ENCODE measurements at places on chromosomes 5 and 9.

- peaks cover 6% of the 10 kb centered on the region for H3K4me1 ChIP-seq
- H3K36me3 ChIP-seq: no peaks in the 10 kb centered on the region
- H3K27me3 ChIP-seq: no peaks in the 10 kb centered on the region
- no peak overlapping the region for H3K4me3 ChIP-seq
- DNase-seq: no peak
- H3K27ac ChIP-seq: peak overlapping the region; percentile 84
These were observed 1.9 kb downstream of the STOM start for GRCh38 chr9:121368138-121368522.

DNA sequence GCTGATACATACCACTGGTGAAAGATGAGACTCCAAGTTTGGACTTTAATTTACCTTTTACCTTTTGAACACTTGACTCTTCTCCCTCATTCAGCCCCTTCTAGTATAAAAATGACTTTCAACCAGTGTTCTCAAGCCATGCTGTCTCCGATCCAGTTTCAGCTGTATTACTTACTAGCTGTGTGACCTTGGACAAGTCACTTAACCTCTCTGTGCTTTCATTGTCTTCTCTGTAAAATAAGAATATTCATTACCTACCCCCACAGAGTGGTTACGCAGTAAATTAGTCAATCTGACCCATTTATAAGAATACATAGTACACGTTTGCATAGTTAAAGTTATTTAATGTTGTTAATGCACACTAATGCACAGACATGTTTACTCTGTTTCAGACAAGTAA, 12.6 kb upstream of the CEMIP2 start:
- no peak for DNase-seq
- peaks cover 32% of the 10 kb centered on the region for H3K4me1 ChIP-seq
- no peak overlapping the region for H3K4me3 ChIP-seq
- no peaks in the 10 kb centered on the region for H3K27me3 ChIP-seq

- H3K4me1 ChIP-seq: no peaks in the 10 kb centered on the region
- no peaks in the 10 kb centered on the region for H3K27me3 ChIP-seq
- no peaks in the 10 kb centered on the region for H3K36me3 ChIP-seq
- H3K27ac ChIP-seq: no peak overlapping the region
These were observed 263.4 kb downstream of the TMEM232 start for GRCh38 chr5:110463106-110463505.

- peaks cover 10% of the 10 kb centered on the region for H3K4me1 ChIP-seq
- peak within 1 kb of the TSS; percentile 61 for H3K4me3 ChIP-seq
These were observed at the start of gene ZNF354C for GRCh38 chr5:179060116-179061008. ZNF354C (plus strand) TSS chr5:179060373; CDS start chr5:179062069, 1,696 bp downstream.

DNA sequence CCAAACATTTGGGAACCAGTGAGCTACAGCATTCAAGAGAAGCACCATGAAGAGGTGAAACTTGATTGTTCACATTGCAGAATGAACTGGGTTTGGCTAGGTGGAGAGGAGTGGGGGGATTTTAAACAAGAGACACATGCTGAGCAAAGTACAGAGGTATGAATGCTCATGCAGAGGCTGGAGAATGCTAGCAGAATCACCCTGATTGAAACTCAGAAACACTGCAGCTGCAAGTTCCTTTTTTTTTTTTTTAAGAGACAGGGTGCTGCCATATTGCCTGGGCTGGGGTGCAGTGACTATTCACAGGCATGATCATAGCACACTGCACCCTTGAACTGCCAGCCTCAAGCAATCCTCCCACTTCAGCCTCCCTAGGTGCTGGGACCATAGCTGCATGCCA, 35.1 kb downstream of the DENND1A start:
- H3K4me1 ChIP-seq: no peaks in the 10 kb centered on the region
- no peaks in the 10 kb centered on the region for H3K27me3 ChIP-seq
- no peak overlapping the region for H3K27ac ChIP-seq
- H3K36me3 ChIP-seq: no peaks in the 10 kb centered on the region

- no peaks in the 10 kb centered on the region for H3K4me1 ChIP-seq
- no peak for DNase-seq
- no peaks in the 10 kb centered on the region for H3K27me3 ChIP-seq
- no peak overlapping the region for H3K27ac ChIP-seq
- no peaks in the 10 kb centered on the region for H3K36me3 ChIP-seq
These were observed 58.3 kb upstream of the KLF4 start for GRCh38 chr9:107547772-107548297.

DNA sequence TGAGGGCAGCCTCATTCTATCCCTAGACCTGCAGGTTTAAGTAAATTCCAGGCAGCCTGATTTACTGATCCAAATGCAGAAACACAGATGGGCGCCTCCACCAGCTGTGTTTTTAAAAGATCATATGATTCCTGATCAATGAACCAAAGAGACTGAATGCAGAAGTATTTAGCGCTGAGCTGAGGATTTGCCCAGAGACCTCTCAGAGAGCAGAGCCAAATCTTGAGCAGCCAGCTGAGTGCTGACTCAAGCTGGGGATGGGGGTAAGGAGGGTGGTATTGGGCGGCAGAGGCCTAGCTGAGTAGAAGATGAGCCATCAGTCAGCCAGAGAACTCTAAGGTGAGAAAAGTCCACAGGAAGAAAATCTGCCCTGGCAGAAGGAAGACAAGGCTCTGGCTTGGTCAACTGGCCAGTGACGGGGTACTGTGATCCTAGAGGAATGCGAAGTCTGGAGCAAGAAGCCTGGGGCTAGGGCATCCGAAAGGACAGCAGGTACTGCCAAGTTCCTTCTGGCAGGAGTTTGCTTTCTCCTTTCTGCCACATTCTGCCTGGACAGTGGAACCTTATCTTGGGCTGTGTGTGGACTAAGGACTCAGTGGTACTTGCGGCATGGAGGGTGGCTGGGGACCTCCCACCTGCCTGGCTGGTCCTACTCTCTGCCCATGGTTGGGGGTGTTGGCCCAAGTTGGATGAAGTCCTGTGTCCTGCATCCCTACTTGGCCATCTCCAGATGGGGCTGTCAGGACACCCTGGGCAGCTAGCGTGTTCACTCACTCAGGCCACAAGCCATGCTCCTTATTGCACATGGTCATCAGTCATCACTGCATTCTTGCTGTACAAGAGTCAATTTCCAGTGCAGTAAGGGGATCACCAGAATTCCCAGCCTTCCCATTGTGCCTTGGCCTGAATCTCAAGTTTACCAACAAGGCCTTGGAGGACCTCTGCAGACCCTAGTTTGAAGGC, 34.5 kb upstream of the CDKN2AIPNL start:
- no peaks in the 10 kb centered on the region for H3K4me1 ChIP-seq
- H3K27ac ChIP-seq: no peak overlapping the region
- H3K36me3 ChIP-seq: no peaks in the 10 kb centered on the region
- DNase-seq: no peak

GRCh38 chr5:11385901-11386293, 518.3 kb downstream of the CTNND2 start:
- no peak overlapping the region for H3K27ac ChIP-seq
- DNase-seq: no peak
- peaks cover 7% of the 10 kb centered on the region for H3K27me3 ChIP-seq
- no peaks in the 10 kb centered on the region for H3K4me1 ChIP-seq

DNA sequence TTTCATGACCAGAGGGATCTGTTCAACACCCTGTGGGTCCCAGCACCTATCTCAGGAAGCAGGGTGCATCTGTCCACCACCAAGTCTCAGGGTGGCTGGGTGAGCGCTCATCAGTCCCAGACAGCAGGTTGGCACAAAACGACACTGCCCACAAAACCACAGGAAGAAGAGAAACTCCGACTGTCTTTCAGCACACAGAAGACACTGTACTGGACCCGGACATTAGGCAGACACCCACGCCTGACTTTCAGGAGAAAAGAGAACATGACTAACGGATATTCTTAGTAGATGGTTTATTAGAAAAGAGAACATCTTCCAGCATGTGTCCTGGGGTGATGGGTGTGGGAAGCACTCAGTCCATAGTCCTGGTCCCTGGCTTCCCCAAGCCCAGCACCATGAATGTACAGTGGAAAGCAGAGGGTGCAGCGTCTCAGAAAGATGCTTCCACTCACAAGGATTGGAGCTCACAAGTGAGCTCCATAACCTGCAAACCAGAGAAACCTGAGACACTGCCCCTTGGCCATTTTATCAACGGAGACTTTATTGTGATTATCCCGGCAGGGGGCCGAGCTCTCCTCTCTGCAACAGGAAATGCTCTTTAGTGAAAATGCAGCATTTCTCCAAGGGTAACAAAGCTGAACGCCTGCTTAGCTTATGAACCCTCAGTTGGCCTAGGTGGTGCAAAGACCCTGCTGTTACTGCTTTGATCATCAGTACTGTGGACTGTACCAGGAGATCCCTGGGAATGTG, 35.8 kb upstream of the LCP2 start:
- H3K27ac ChIP-seq: peak overlapping the region; percentile 96
- H3K27me3 ChIP-seq: no peaks in the 10 kb centered on the region
- peaks cover 95% of the 10 kb centered on the region for H3K4me1 ChIP-seq
- no peak overlapping the region for H3K4me3 ChIP-seq
- DNase-seq: peak; percentile 29
- no peaks in the 10 kb centered on the region for H3K36me3 ChIP-seq

- no peak overlapping the region for H3K27ac ChIP-seq
- no peak for DNase-seq
- H3K4me1 ChIP-seq: no peaks in the 10 kb centered on the region
- H3K27me3 ChIP-seq: no peaks in the 10 kb centered on the region
- no peaks in the 10 kb centered on the region for H3K36me3 ChIP-seq
These were observed 144.2 kb upstream of the RAI14 start for GRCh38 chr5:34511915-34512314.

GRCh38 chr9:92798358-92798757, 33.7 kb upstream of the BICD2 start:
- no peak overlapping the region for H3K4me3 ChIP-seq
- DNase-seq: no peak
- no peaks in the 10 kb centered on the region for H3K36me3 ChIP-seq
- H3K4me1 ChIP-seq: no peaks in the 10 kb centered on the region

GRCh38 chr5:160088805-160089204, 30.4 kb downstream of the PWWP2A start:
- no peaks in the 10 kb centered on the region for H3K4me1 ChIP-seq
- no peak for DNase-seq
- no peaks in the 10 kb centered on the region for H3K27me3 ChIP-seq

DNA sequence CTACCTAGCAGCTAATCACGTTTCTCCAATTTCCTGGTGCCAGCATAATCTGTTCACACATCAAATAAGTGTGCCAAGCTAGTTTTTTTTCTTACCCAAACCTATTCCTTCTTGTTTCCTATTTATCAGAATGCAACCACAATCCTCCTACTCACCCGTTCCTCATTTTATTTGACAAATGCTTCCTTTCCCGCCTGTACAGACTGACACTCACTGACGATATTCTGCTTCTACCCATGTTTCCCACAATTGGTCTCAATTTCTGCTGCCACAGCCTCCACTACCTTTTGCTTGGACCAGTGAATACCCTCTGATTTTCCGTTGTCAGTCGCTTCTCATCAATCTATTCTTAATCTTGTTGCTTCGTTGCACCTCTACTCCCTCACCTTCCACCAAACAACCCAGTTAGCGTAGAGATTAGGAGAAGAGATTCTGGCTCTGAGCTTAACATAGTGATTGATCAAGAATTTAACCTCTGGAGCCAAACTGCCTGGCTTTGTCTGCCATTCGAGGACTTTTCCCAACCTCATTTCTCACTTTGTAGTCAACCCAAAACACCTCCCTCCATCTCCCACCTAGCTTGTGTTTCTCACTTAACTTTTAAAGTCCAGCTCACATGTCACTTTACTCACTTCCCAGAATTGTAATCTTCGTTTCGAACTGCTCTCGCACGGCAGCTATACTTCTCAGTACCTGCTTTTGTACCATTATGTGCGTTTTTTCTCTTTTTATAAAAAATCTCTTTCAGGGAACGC, 729 bp upstream of the TMEM38B start:
- H3K36me3 ChIP-seq: no peaks in the 10 kb centered on the region
- peaks cover 12% of the 10 kb centered on the region for H3K27me3 ChIP-seq
- peaks cover 9% of the 10 kb centered on the region for H3K4me1 ChIP-seq
- peak overlapping the region; percentile 78 for H3K4me3 ChIP-seq

GRCh38 chr9:133995012-133995896, 3.1 kb upstream of the VAV2 start:
- H3K27ac ChIP-seq: no peak overlapping the region
- H3K4me3 ChIP-seq: no peak overlapping the region
- DNase-seq: no peak
- H3K4me1 ChIP-seq: peaks cover 28% of the 10 kb centered on the region
- no peaks in the 10 kb centered on the region for H3K27me3 ChIP-seq

GRCh38 chr5:79736528-79737514, 47.2 kb downstream of the CMYA5 start:
- no peak overlapping the region for H3K27ac ChIP-seq
- H3K36me3 ChIP-seq: no peaks in the 10 kb centered on the region
- H3K27me3 ChIP-seq: peaks cover 5% of the 10 kb centered on the region

DNA sequence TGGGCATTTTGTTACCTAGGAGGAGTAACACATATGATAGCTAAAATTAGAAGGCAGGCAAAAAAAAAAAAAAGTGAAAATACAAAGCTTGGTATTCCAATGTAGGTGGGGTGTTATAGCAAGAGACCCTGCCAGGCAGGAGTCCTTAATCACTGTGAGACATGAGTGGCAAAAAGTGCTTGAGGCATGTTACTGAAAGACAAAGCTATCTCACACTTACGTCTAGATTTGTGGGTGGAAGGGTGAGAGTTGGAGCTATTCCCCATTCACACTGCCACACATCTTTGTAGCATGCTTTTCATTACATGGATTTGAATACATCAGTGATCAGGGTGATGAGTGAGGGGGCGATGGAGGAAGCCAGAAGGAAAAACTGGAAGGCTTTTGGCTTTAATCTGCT, 2.6 kb upstream of the PLPPR1 start:
- no peak overlapping the region for H3K27ac ChIP-seq
- no peak for DNase-seq
- H3K4me3 ChIP-seq: no peak overlapping the region
- no peaks in the 10 kb centered on the region for H3K4me1 ChIP-seq

GRCh38 chr9:12318732-12319685, 374.2 kb upstream of the TYRP1 start:
- H3K27me3 ChIP-seq: no peaks in the 10 kb centered on the region
- no peak for DNase-seq
- H3K36me3 ChIP-seq: no peaks in the 10 kb centered on the region
- H3K4me3 ChIP-seq: no peak overlapping the region
- no peaks in the 10 kb centered on the region for H3K4me1 ChIP-seq

- H3K4me1 ChIP-seq: no peaks in the 10 kb centered on the region
- H3K27me3 ChIP-seq: no peaks in the 10 kb centered on the region
- H3K27ac ChIP-seq: no peak overlapping the region
- no peak overlapping the region for H3K4me3 ChIP-seq
- DNase-seq: no peak
- no peaks in the 10 kb centered on the region for H3K36me3 ChIP-seq
These were observed 103.4 kb downstream of the TRIO start for GRCh38 chr5:14246350-14247053.

- H3K27me3 ChIP-seq: no peaks in the 10 kb centered on the region
- no peak for DNase-seq
- H3K4me3 ChIP-seq: no peak overlapping the region
- H3K4me1 ChIP-seq: no peaks in the 10 kb centered on the region
These were observed 200.4 kb downstream of the LRRC70 start for GRCh38 chr5:62779010-62779422.

GRCh38 chr5:24363789-24364481, 280.8 kb downstream of the CDH10 start:
- H3K4me3 ChIP-seq: no peak overlapping the region
- no peak for DNase-seq
- no peak overlapping the region for H3K27ac ChIP-seq
- H3K4me1 ChIP-seq: no peaks in the 10 kb centered on the region
- H3K27me3 ChIP-seq: no peaks in the 10 kb centered on the region
- no peaks in the 10 kb centered on the region for H3K36me3 ChIP-seq

All from T-cell (primary cell).